ENCODE measurements at places on chromosomes 2 and 18.
A peak's percentile ranks its signal among the peaks of the same experiment; 100 is the strongest.

GRCh38 chr2:215140166-215140707, 1.8 kb upstream of the ABCA12 start:
- no peaks in the 10 kb centered on the region for H3K27me3 ChIP-seq
- H3K36me3 ChIP-seq, result no peaks in the 10 kb centered on the region
- H3K27ac ChIP-seq, result no peak overlapping the region
- no peak for DNase-seq
- no peaks in the 10 kb centered on the region for H3K4me1 ChIP-seq

DNA sequence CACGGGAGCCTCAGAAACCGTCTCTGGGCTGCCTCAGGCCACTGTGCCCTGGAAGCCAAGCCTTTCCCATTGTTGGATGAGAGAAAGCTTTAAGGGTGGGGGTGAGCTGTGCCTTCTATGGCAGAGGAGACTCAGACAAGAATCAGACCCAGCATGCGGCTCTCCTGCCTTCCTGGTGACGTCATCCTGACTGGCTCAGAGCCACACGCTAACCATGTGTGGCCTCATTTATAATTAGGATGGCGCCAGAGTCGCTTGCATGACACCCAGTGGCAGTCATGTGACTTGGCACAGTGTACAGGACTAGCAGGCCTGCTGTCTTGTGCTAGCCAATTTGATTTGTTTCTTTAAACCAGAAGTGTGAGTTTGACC, 99.1 kb downstream of the SH3BP4 start:
- H3K27ac ChIP-seq, result no peak overlapping the region
- H3K27me3 ChIP-seq, result no peaks in the 10 kb centered on the region
- DNase-seq, result no peak
- peaks cover 26% of the 10 kb centered on the region for H3K36me3 ChIP-seq
- H3K4me1 ChIP-seq, result peaks cover 46% of the 10 kb centered on the region
- no peak overlapping the region for H3K4me3 ChIP-seq

DNA sequence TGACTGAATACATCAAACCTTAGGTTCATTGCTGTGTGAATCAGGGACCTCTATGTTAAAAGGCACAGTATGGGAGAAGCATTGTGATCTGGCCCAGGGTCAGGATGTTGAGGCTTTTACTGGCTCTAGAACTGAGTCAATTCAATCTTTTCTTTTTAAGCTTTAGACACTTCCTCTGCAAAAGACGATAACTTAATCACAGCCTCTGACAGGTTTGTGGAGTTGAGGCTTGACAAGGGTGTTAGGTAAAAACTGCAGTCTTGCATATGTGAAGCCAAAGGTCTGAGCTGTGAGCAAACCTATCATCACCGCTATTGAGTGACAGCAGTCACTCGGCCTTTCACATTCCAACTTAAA, 17.3 kb upstream of the ARHGAP25 start:
- no peaks in the 10 kb centered on the region for H3K4me1 ChIP-seq
- peaks cover 3% of the 10 kb centered on the region for H3K36me3 ChIP-seq
- no peak overlapping the region for H3K27ac ChIP-seq
- no peak for DNase-seq

DNA sequence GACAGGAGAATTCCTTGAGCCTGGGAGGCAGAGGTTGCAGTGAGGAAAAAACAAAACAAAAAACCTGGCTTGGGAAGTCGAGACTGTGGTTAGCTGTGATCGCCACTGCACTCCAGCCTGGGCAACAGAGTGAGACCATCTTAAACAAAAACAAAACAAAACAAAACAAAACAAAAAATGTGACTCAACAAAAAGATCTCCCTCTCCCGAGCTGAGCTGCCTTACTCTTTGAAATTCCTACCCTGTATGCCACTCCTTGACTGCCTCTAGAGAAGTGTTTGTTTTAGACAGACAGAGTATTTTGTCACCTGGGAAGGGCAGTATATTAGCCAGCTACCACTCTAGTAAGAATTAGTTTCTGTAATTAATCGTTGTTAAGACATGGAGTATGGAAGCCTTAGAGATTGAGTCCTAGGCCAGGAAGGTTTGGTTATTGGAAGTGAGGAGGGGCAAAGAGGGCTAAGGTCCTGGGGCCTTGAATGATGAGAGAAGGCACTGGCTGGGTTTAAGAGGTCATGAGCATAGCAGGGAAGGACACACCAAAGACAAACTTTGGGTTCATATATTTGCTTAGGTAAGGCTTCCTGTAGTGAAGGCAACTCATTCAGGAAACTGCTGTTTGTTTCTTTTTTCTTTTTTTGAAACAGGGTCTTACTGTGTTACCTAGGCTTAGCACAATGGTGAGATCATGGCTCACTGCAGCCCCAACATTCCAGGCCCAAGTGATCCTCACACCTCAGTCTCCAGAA, 56.0 kb downstream of the HAUS1 start:
- no peak for DNase-seq
- no peak overlapping the region for H3K4me3 ChIP-seq
- no peak overlapping the region for H3K27ac ChIP-seq
- H3K4me1 ChIP-seq, result peaks cover 9% of the 10 kb centered on the region
- no peaks in the 10 kb centered on the region for H3K36me3 ChIP-seq

- no peaks in the 10 kb centered on the region for H3K27me3 ChIP-seq
- H3K27ac ChIP-seq, result no peak overlapping the region
Observed at GRCh38 chr2:102632380-102633175, 13.2 kb downstream of the SLC9A2 start.

GRCh38 chr2:119123389-119123788, 35.2 kb downstream of the C1QL2 start:
- DNase-seq, result no peak
- H3K4me1 ChIP-seq, result no peaks in the 10 kb centered on the region
- H3K27ac ChIP-seq, result no peak overlapping the region
- H3K27me3 ChIP-seq, result peaks cover 70% of the 10 kb centered on the region

DNA sequence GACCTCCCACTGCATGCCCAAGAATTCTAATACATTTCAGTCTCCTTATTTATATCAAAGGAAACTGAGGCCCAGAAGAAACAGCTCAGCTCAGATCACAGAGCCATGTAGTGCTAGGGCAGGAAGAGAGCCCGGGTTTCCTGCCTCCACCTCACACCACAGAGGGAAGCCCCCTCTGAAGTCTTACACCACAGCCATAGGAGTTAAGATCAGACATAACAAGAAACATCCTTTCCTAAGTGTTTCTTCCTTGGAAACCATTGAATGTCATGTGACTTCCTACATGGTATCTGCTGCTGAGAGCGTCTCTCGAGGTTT, 102.1 kb downstream of the MTCL1 start:
- DNase-seq, result no peak
- H3K4me3 ChIP-seq, result no peak overlapping the region
- H3K4me1 ChIP-seq, result peaks cover 16% of the 10 kb centered on the region
- H3K27ac ChIP-seq, result no peak overlapping the region

- peaks cover 14% of the 10 kb centered on the region for H3K4me1 ChIP-seq
- DNase-seq, result no peak
- H3K4me3 ChIP-seq, result no peak overlapping the region
- no peak overlapping the region for H3K27ac ChIP-seq
- peaks cover 13% of the 10 kb centered on the region for H3K36me3 ChIP-seq
Observed at GRCh38 chr2:152166633-152167032, 8.9 kb downstream of the STAM2 start.

DNA sequence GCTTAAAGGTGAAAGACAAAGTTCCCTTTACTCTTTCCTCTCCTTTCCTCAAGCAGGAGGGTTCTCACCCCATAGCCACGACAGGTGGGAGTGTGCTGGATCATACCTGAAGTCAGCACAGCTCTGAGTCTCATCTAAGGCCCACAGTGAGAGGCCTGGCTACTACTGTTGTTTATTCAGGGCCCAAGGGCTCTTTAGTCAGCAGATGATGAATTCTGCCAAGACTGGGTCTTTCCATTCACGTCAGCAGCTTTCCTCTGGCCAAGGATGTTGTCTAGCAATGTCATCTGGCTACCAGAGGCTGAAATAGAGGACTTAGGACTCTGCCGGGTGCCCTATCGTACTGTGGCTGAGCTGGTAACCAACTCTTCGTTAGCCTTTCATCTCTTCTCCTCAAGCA, 308.4 kb upstream of the THUMPD2 start:
- no peaks in the 10 kb centered on the region for H3K4me1 ChIP-seq
- no peak overlapping the region for H3K27ac ChIP-seq
- DNase-seq, result no peak
- H3K27me3 ChIP-seq, result no peaks in the 10 kb centered on the region
- no peaks in the 10 kb centered on the region for H3K36me3 ChIP-seq

- no peaks in the 10 kb centered on the region for H3K36me3 ChIP-seq
- no peak overlapping the region for H3K4me3 ChIP-seq
- no peak overlapping the region for H3K27ac ChIP-seq
- H3K4me1 ChIP-seq, result peaks cover 9% of the 10 kb centered on the region
Observed at GRCh38 chr2:65638443-65638842, 206.0 kb upstream of the SPRED2 start.

DNA sequence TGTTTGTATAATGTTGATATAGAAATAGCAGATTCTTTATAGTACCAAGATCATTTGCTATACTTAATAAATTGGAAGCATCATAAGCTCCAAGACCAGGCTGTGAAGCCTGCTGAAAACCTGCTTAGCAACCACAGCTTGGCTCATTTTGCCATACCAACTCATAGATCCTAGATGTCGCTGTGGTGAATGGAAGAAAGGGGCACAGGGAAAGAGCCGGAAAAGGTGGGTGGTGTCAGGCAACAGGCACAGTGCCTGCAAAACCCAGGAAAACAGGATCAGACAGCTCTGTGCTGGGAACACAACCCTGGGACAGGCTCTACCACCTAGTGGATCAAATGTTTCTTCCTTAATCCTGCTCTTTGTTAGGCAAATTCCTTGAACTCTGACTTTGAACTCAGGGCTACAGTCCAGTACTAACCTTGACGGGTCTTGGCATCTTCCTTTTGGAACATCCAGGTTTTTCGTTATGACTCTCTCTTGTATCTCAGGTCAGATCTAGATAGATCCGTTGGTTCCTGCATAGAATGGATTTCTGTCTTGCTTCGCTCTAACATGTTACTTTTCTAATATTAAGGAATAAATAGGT, 31.6 kb downstream of the TWSG1 start:
- no peak overlapping the region for H3K27ac ChIP-seq
- H3K4me3 ChIP-seq, result no peak overlapping the region
- peak; percentile 1 for DNase-seq

GRCh38 chr2:236915726-236916125, 170.0 kb upstream of the COPS8 start:
- H3K4me3 ChIP-seq, result peak overlapping the region; percentile 14
- DNase-seq, result no peak
- no peaks in the 10 kb centered on the region for H3K27me3 ChIP-seq
- no peaks in the 10 kb centered on the region for H3K36me3 ChIP-seq
- peak overlapping the region; percentile 30 for H3K27ac ChIP-seq
- peaks cover 78% of the 10 kb centered on the region for H3K4me1 ChIP-seq

DNA sequence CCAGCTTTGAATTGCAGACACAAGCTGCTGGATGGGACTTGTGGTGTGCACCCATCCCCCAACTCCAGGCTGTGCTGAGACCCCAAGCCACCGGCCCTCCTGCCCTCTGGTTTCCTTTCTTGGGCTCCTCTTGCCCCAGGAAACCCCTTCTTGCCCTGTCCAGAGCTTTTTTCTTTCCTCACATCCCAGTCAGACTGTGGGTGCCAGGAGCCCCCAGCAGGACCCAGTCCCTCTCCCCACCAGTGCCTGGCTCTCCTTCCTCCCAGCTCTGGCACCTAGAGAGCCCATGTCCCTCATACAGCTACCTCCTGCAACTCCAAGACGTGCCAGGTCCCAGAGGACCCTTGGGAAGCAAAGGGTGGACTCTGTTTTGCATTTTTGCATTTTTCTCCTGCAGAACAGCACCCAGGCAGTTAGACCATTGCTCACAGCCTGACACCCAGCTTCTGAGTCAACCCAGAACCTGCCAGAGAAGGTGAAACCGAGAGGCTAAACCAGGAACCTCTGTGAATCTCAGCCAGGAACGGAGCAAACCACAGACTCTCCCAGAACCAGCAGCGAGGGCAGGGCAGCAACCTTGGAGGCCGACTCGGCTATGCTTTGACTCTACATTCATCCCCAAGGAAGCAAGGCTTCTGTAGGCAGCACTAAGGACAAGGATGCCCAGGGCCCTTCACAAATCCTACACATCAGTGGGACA, 221.1 kb downstream of the ANAPC1 start:
- DNase-seq, result no peak
- no peaks in the 10 kb centered on the region for H3K27me3 ChIP-seq
- H3K4me3 ChIP-seq, result no peak overlapping the region
- H3K36me3 ChIP-seq, result no peaks in the 10 kb centered on the region
- H3K4me1 ChIP-seq, result no peaks in the 10 kb centered on the region

DNA sequence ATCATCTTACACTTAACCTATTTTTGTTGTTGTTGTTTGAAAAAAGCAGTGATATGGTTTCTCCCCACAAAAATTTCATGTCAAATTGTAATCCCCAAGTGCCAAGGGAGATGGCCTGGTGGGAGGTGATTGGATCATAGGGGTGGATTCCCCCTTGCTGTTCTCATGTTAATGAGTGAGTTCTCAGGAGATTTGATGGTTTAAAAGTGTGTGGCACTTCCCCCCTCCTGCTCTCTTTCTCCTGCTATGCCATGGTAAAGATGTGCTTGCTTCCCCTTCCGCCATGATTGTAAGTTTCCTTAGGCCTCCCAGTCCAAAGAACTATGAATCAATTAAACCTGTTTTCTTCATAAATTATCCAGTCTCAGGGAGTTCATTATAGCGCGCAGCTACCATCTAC, 1362.7 kb upstream of the FAM98A start:
- DNase-seq, result no peak
- no peaks in the 10 kb centered on the region for H3K27me3 ChIP-seq

- H3K4me3 ChIP-seq, result peak overlapping the region; percentile 13
- H3K27ac ChIP-seq, result no peak overlapping the region
- DNase-seq, result no peak
- H3K27me3 ChIP-seq, result no peaks in the 10 kb centered on the region
- peaks cover 37% of the 10 kb centered on the region for H3K4me1 ChIP-seq
Observed at GRCh38 chr2:20213651-20214565, 11.0 kb downstream of the SDC1 start.

DNA sequence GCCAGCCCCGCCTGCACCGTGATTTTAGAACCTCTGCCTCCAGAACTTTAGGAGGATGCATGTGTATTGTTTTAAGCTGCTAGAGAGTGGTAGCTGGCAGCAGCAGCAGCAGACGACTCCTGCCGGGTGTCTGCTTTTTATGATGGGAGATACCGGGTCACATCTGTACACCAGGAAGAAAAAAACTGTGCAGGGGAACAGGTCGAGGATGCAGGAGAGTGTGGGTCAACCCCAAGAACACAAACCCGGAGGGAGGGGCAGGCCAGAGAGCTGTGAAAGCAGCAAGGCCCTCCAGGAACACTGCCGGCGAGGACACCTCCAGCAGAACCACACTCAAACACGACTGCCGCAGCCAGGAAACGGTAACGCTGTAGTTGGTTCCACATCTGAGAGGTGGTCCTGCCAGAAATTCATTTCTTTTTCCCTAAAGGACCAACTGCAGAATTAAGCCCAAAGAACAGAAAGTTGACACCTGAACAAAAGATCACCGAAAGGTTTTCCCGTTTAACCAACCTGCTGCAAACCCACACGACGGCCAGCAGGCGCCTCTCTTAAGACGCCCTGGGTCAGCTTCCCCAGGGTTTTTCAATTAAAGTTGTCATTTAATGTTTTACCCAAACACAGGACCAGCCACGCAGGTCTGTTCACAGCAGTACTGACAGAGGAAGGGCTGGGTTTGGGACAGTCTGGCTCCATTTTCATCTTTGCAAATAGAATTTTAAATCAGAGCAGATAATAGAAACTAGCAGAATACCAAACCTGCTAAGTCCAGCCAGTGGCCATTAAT, 60.5 kb downstream of the NDUFA10 start:
- H3K36me3 ChIP-seq, result peaks cover 33% of the 10 kb centered on the region
- no peaks in the 10 kb centered on the region for H3K4me1 ChIP-seq
- no peaks in the 10 kb centered on the region for H3K27me3 ChIP-seq
- no peak overlapping the region for H3K4me3 ChIP-seq
- DNase-seq, result no peak

- peaks cover 13% of the 10 kb centered on the region for H3K27me3 ChIP-seq
- no peaks in the 10 kb centered on the region for H3K36me3 ChIP-seq
- no peak overlapping the region for H3K27ac ChIP-seq
- no peak overlapping the region for H3K4me3 ChIP-seq
- peaks cover 19% of the 10 kb centered on the region for H3K4me1 ChIP-seq
- DNase-seq, result no peak
Observed at GRCh38 chr18:51654488-51655326, 457.2 kb upstream of the MEX3C start.
